Pancreas (tissue), 10 donors: ENCODE measurements at places on chromosomes 7 and 10. TPM values are rescaled to one million over a fixed set of nuclear protein-coding genes. Genes with fewer than 3 reads are reported as not detected.

- H3K4me1 ChIP-seq, result peaks cover 10% of the 10 kb centered on the region
- H3K4me3 ChIP-seq, result no peak overlapping the region
- no peak overlapping the region for H3K27ac ChIP-seq
- H3K27me3 ChIP-seq, result no peaks in the 10 kb centered on the region
- DNase-seq, result peak; percentile 72
These were observed 5.7 kb downstream of the PRSS1 start for GRCh38 chr7:142754681-142755575.

GRCh38 chr7:108529341-108529740, 3.4 kb upstream of the PNPLA8 start:
- no peaks in the 10 kb centered on the region for H3K36me3 ChIP-seq
- H3K4me1 ChIP-seq, result peaks cover 8% of the 10 kb centered on the region
- no peaks in the 10 kb centered on the region for H3K27me3 ChIP-seq

- no peak overlapping the region for H3K4me3 ChIP-seq
- peak overlapping the region; percentile 19 for H3K27ac ChIP-seq
- no peaks in the 10 kb centered on the region for H3K27me3 ChIP-seq
- DNase-seq, result peak; percentile 82
- H3K36me3 ChIP-seq, result no peaks in the 10 kb centered on the region
These were observed 178.3 kb downstream of the PRKCQ start for GRCh38 chr10:6401558-6402348.

DNA sequence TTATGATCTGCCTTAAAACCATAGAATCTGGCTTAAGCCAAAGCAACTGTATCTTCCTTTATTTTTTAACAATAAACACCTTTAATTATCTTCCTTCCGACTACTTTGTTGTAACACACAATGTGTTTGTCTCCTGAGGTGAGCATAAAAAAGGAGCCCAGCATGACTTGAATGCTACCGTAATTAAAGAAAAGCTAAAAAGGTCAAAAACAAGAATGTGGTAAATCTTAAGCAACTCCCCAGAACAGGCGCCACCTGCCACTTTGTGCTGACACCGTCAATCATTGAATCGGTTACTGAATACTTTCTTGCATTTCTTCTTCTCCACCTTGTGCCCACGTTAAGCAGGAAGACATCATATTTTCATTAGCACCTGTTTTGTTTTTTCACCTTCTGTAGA, 569.9 kb upstream of the C7orf33 start:
- no peak overlapping the region for H3K27ac ChIP-seq
- no peak for DNase-seq
- H3K4me3 ChIP-seq, result no peak overlapping the region
- H3K36me3 ChIP-seq, result no peaks in the 10 kb centered on the region
- H3K27me3 ChIP-seq, result no peaks in the 10 kb centered on the region
- no peaks in the 10 kb centered on the region for H3K4me1 ChIP-seq

DNA sequence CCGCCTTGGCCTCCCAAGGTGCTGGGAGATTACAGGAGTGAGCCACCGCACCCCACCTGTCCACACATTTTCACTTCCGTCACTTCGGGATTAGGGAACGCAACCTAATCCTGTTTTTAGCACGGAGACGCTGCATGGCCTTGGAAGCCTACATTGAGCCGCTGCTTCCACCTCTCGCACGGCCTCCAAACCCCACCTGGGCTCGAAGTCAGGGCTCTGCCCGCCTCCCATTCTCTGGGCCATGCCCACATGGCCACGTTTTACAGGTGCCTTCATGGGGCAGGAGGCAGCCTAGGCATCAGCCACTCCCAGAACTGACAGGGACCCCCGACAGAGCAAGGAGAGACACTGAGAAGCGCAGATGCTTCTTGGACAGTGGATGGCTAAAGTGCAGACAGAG, 100.6 kb downstream of the OAT start:
- no peak overlapping the region for H3K4me3 ChIP-seq
- no peaks in the 10 kb centered on the region for H3K27me3 ChIP-seq
- no peaks in the 10 kb centered on the region for H3K36me3 ChIP-seq
- no peak for DNase-seq
- no peak overlapping the region for H3K27ac ChIP-seq
- H3K4me1 ChIP-seq, result no peaks in the 10 kb centered on the region

DNA sequence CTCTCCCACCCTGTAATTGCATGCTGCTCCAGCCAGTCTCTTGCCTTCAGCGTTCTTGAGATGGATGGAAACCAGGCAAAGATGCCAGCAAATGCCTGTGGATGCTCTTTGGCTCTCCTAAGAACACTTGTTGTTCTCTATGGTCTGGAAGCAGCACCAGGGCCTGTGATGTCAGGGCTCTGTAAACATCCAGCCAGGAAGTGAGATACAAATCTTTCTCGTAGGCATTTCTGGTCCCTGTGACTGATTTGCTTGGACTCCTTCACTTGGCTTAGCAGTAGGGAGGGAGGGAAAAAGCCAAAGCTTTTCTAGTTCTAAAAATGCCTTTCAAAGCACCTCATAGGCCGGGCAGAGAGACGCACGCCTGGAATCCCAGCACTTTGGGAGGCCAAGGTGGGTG, 201.3 kb downstream of the REEP3 start:
- no peak for DNase-seq
- no peak overlapping the region for H3K4me3 ChIP-seq
- peaks cover 10% of the 10 kb centered on the region for H3K4me1 ChIP-seq
- H3K36me3 ChIP-seq, result no peaks in the 10 kb centered on the region
- no peaks in the 10 kb centered on the region for H3K27me3 ChIP-seq

- H3K27me3 ChIP-seq, result no peaks in the 10 kb centered on the region
- H3K4me3 ChIP-seq, result no peak overlapping the region
These were observed 61.3 kb downstream of the KLRG2 start for GRCh38 chr7:139422126-139422525.

GRCh38 chr7:30968294-30968693, 4.5 kb downstream of the GHRHR start:
- no peaks in the 10 kb centered on the region for H3K27me3 ChIP-seq
- no peak overlapping the region for H3K4me3 ChIP-seq
- H3K27ac ChIP-seq, result no peak overlapping the region
- no peaks in the 10 kb centered on the region for H3K4me1 ChIP-seq
- no peaks in the 10 kb centered on the region for H3K36me3 ChIP-seq
- DNase-seq, result no peak

The OPN1SW gene
- not detected for polyA plus RNA-seq

The TBXAS1 gene
- 2.3 TPM for polyA plus RNA-seq

The RNF133 gene
- 0.07 TPM for polyA plus RNA-seq

The PNLIP gene
- 1,789 TPM for polyA plus RNA-seq

The AQP1 gene
- 301 TPM for polyA plus RNA-seq

The ASB15 gene
- polyA plus RNA-seq, result not detected

The C10orf67 gene
- polyA plus RNA-seq, result not detected

The MACC1 gene
- polyA plus RNA-seq, result 1.5 TPM

The CALML5 gene
- polyA plus RNA-seq, result not detected
